ENCODE measurements at places on chromosomes 3 and 15.

- no peak for DNase-seq
These were observed 10.3 kb upstream of the COPG1 start for GRCh38 chr3:129238945-129239705.

GRCh38 chr3:123375014-123375940 is 73.6 kb downstream of the ADCY5 start:
- DNase-seq: no peak

DNA sequence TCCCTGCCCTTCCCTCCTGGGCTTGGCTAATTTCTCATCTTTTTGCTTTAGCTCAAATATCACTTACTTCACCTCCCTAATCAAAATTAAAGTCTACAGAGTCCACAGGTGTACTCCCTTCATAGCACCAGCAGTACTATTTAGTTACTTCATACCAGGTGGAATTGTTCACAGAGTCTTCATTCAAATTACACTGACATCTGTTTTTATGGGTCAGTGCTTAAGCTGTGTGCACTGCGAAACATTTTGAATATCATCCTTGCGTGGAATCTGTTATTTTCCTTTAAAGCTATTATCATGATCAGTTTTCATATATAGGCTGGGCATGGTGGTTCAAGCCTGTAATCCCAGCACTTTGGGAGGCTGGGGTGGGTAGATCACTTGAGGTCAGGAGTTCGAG is 2.7 kb upstream of the SERF2 start:
- no peak for DNase-seq

DNA sequence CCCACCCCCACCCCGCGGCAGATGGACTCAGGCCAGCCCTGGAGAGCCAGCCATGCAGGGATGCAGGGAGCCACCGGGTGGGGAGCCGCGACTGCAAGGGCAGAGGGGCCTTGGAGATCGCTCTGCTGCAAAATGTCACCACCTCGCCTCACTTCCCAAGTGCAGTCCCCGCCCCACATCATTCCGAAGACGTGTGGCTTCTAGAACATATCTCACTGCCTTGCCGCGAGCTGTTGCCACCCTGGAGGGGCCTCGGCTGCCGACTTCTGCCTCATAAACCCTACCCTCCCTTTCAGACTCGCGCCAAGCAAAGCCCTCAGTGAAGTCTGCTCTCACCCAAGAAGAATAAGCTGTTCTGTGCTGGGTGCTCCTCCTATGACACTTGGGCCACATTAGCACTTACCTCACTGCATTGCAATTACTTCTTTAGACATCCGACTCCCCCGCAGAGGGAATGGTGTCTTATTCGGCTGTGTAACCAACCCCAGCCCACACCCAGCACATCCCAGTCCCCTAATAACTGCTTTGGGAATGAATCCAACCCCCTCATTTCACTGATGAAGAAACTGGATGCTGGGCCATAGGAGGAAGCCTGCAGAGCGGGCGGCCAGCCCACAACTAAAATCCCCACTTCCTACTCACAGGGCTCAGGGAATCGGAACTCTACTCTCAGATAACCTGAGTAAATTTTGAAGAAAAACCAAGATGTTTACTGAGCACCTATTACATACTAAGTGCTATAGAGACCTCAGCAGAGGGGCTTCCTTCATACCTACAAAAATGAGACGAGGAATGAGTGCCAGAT is 8.6 kb downstream of the TLE3 start:
- no peak for DNase-seq

DNA sequence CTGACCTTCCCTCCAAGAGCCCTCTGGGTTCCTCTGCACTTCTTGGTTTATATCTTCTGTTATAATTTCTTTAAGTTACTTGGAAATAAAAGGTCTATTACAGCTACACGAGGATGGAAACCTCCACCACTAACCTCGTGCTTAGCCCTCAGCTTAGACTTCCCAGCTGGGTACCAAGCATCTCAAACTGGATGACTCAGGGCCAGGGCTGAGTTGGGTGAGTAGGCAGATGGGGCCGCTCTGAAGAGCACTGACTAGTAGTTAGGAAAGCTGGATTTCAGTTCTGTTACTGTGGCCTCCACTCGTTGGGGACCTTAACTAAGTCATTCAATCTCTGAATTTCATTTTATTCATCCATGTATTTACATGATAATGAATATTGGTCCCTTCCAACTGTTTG is 1036.6 kb downstream of the IGSF11 start:
- DNase-seq: no peak

- no peak for DNase-seq
These were observed 1087.1 kb upstream of the ALCAM start for GRCh38 chr3:104279617-104280016.

GRCh38 chr3:29991198-29991597 is 615.2 kb upstream of the TGFBR2 start:
- DNase-seq: no peak

DNA sequence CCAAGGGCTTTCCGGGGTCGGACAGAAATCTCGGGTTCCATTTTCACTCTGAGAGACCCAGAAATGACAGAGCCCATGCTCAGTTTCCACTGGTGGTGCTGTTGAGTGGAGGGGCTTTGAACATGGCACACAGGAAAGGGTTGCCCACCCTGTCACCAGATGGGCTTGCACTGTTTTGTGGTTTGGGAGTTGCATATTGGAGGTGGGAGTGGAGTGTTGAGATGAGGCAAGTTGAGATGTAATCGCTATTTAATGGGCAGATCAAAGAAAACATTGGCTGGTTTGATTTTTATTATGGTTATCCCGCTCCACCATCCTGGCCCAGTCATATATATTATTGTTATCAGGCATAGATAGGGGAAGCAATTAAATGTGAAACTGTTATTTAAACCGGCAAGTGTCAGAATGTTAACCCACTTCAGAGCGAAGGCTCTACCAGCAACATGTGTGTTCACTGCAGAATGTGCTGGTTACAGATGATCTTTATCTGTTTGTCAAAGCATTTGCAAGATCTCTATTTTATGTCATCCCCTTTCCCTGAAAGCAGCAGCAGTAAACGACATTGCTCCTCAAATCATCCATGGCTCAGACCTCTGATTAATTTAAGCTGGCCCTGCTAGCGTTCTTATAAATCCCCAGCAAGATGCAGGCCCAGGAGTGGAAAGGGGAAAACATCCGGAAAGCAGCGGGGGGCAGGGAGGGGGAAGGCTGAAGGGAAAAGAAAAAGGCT is 58.3 kb upstream of the TSEN2 start:
- no peak for DNase-seq

DNA sequence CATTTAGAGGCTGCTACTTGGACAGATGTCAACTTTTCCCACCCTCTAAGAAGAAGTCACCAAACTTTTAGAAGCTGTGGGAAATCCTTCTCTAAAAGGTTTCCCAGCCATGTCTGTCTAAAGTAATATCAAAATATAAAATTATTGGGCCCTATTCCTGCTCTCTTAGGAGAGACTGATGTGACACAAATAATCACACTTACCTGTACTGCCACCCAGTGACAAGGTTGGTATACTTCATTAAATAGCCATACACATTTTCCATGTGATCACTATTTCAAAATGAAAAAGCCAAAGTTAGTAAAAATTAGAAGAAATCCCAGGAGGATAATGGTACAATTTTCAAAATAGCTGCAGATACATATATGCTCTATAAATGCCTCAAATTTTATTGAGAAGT is 12.6 kb downstream of the OSBPL11 start:
- no peak for DNase-seq

GRCh38 chr3:129001101-129001805 is at the start of gene EFCC1:
EFCC1 (plus strand) TSS chr3:129001304; CDS start chr3:129001629, 325 bp downstream.
- no peak for DNase-seq

- DNase-seq: no peak
These were observed 217.0 kb downstream of the ZNF621 start for GRCh38 chr3:40741729-40742128.

GRCh38 chr3:29764041-29764440 is 483.2 kb downstream of the RBMS3 start:
- no peak for DNase-seq

GRCh38 chr3:129304962-129305222 is 26.2 kb downstream of the HMCES start:
- no peak for DNase-seq

- no peak for DNase-seq
These were observed 8.2 kb downstream of the CDC25A start for GRCh38 chr3:48180021-48180420.
